ENCODE measurements at places on chromosomes 2 and 18.
A peak's percentile ranks its signal among the peaks of the same experiment; 100 is the strongest.

- no peaks in the 10 kb centered on the region for H3K27me3 ChIP-seq
- no peak for DNase-seq
- H3K27ac ChIP-seq: no peak overlapping the region
- H3K36me3 ChIP-seq: no peaks in the 10 kb centered on the region
These were observed 140.9 kb downstream of the CAPN13 start for GRCh38 chr2:30666266-30666874.

- no peak overlapping the region for H3K4me3 ChIP-seq
- H3K36me3 ChIP-seq: no peaks in the 10 kb centered on the region
- no peaks in the 10 kb centered on the region for H3K4me1 ChIP-seq
- no peak for DNase-seq
- no peaks in the 10 kb centered on the region for H3K27me3 ChIP-seq
These were observed 96.7 kb upstream of the COPS8 start for GRCh38 chr2:236988690-236989624.

GRCh38 chr2:95316466-95317122 is 19.4 kb downstream of the KCNIP3 start:
- no peaks in the 10 kb centered on the region for H3K4me1 ChIP-seq
- no peaks in the 10 kb centered on the region for H3K36me3 ChIP-seq
- H3K4me3 ChIP-seq: no peak overlapping the region
- H3K27me3 ChIP-seq: no peaks in the 10 kb centered on the region

DNA sequence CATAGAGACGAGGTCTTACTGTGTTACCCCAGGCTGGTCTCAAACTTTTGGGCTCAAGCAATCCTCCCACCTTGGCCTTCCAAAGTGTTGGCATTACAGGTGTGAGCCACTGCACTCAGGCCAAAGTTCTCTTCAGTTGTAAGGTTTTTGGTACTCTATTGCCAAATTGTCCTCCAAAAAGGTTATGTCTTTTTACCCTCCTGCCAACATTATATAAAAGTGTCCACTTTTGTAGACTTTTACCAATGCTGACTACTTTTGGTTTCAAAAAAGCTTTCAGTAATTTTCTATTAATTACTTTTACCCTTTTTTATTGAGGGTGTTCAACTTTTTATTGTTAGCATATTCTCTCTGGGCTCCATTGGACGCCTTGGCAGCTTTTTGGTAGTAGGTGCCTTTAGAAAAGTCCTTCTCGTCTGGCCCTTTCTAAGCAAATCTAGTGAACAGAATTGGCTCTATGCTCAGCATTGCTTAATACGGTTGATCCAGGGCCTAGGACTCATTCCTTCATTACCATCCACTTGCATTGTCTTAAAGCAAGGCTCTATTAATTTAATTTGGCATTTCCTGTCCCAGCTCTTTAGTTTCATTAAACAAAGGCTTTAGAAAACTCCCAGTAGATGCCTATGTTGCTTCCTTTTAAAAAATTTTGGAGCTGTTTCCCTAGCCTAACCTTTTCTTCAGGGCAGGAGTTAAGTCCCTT is 16.7 kb upstream of the IL1A start:
- H3K36me3 ChIP-seq: no peaks in the 10 kb centered on the region
- H3K27me3 ChIP-seq: no peaks in the 10 kb centered on the region
- H3K27ac ChIP-seq: no peak overlapping the region

DNA sequence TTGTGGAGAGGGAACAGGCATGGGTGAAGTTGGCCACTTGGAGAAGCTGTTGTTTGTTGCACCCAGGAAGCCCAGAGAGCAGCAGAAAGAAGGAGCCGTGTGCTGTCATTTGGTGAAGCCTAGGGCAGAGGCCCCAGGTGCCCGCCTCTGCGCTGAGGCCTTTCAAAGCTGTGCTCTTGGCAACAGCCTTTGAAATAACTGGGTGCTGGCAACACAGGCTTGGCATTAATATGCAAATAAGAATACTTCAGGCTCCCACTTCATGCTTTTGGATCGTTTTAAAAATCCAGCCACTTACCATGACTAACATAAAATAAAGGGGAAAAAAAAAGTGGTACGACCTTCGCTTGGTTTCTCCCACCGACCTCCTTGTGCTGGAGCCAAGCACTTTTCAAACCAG is 41.1 kb downstream of the DHRS9 start:
- H3K36me3 ChIP-seq: no peaks in the 10 kb centered on the region
- DNase-seq: no peak
- no peaks in the 10 kb centered on the region for H3K4me1 ChIP-seq
- H3K4me3 ChIP-seq: no peak overlapping the region

DNA sequence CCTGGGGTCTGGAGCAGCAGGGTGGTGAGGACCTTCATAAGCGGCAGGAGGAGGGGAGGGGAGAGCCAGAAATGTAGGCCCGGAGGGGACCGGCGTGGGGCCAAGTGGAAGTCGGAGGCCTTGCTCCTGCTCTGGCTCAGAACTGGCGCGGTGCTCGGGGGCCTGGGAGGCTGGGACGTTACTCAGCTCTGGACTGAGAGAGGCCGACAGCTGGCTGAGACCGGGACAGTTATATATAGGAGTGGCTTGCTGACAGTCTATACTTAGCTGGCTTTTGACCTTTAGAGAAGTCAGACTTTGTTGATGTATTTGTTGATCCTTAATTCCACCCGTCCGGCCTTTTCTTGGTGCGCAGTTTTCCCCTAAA is 15.7 kb downstream of the IGFBP5 start:
- no peak overlapping the region for H3K4me3 ChIP-seq
- H3K27ac ChIP-seq: no peak overlapping the region
- H3K4me1 ChIP-seq: peaks cover 8% of the 10 kb centered on the region
- H3K27me3 ChIP-seq: no peaks in the 10 kb centered on the region

DNA sequence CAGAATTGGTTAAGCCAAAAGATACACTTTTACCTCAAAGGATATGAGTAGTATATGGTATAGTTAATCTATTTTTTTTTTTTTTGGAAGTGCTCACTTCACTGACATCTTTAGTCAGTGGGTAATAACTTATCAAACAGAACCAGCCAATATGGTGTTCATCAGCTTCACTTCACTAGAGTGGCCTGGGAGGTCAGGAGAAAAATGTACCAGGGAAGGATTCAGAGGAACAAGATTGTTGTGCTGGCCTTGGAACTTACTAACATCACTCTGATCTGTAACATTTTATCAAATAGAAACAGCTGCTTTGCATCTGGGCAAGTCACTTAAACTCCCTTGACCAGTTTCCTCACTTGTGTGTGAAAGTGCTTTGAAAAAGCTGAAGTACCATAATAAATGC is 962.7 kb downstream of the BCL11A start:
- H3K36me3 ChIP-seq: no peaks in the 10 kb centered on the region
- H3K4me1 ChIP-seq: no peaks in the 10 kb centered on the region
- no peak overlapping the region for H3K4me3 ChIP-seq
- H3K27ac ChIP-seq: no peak overlapping the region

DNA sequence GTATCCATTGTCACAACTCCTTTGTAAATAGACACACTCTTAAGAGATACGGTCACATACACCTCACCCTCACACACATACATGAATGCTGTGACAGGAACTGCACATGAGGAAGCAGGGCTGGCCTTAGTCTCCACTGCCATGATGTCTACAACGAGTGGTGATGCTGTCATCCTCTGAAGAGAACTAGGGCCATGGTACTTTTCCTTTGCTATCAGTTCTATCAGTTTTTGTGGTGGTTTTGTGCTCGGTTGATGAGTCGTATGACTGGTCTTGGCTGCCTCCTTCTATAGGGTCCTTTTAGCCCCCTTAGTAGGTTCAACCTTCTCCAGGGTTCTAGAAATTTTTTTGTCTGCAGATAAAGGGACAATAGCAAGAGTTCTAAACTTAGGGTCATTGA is 66.0 kb downstream of the MYO3B start:
- DNase-seq: no peak
- no peaks in the 10 kb centered on the region for H3K36me3 ChIP-seq
- H3K27me3 ChIP-seq: no peaks in the 10 kb centered on the region
- no peaks in the 10 kb centered on the region for H3K4me1 ChIP-seq
- H3K4me3 ChIP-seq: no peak overlapping the region
- no peak overlapping the region for H3K27ac ChIP-seq

- no peak for DNase-seq
- no peaks in the 10 kb centered on the region for H3K4me1 ChIP-seq
- no peaks in the 10 kb centered on the region for H3K27me3 ChIP-seq
- peaks cover 82% of the 10 kb centered on the region for H3K36me3 ChIP-seq
- no peak overlapping the region for H3K27ac ChIP-seq
These were observed 41.9 kb downstream of the EVA1A start for GRCh38 chr2:75518638-75519465.

DNA sequence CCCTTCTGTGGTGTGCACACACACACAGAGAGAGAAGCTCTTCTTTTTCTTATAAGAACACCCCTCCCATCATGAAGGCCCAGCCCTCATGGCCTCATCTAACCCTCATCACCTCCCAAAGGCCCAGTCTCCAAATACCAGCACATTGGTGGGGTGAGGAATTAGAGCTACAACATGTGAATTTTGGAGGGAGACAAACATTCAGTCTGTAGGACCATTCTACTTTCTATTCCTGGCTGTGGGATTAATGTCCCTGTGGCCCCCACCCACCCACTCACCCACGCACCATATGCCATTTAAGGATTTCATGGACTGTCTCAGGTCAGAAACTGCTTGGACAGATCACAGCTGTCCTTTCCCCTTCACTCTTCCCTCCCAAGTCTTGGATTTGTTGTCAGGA is 190.2 kb downstream of the GBX2 start:
- no peaks in the 10 kb centered on the region for H3K4me1 ChIP-seq
- DNase-seq: no peak
- H3K27ac ChIP-seq: no peak overlapping the region
- no peaks in the 10 kb centered on the region for H3K36me3 ChIP-seq

DNA sequence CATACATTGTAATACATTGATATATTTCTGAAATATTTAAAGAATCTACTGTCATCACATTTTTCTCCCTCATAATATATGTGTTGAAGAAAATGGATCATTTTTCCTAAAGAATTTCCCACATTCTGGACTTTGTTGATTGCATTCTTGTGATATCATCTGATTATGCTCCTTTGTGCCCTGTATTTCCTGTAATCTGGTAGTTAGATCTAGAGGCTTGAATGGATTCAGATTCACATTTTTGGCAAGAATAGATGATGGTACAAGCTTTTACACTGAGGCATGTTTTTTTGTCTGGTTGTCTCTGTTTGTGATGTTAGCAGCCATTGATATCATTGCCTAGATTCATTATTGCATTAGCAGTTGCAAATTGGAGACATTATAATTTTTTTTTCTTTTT is 13.4 kb downstream of the UBXN2A start:
- no peak overlapping the region for H3K27ac ChIP-seq
- DNase-seq: no peak
- H3K36me3 ChIP-seq: peaks cover 15% of the 10 kb centered on the region
- H3K4me3 ChIP-seq: no peak overlapping the region
- H3K4me1 ChIP-seq: 0 out of 2 replicates have a peak, but pooled peaks cover 4% of the 10 kb centered on the region

DNA sequence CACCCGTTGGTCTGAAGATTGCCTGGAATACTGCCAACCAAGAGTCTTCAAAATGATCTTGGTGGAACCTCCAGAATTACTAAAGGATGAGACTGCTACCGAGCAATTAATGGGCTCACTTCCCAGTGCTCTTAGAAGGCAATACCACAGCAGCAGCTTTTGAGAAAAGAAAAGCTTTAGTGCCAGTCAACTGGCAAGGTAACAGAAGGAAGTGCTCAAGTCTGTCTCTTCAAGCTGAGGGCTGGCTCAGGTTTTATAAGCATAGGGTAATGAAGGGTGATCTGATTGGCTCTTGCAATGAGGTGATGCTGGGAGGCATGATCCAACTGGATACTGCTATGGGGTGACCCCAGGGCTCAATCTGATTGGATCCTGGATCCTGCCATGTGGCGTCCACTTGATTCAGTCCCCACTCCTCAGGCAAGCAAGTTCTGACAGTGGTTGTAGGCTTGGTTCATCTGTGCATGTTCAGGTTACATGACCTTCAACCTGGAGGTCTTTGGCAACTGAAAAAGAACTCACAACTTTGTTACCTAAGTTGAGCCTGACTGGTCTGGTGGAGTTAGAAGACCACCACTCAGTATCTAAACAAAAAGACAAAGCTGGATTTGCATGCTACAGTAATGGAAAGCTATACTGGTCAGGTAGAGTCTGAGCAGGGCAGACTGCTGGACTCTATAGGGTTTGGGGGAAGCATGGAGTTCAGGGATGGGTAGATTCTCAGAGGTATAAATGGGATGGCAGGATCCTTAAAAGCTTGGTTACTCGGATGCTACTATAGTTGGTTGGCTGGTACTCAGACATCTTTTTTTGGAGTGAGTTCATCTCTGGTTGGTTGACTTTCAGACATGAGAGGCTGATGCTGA is 14.0 kb upstream of the RIF1 start:
- H3K36me3 ChIP-seq: no peaks in the 10 kb centered on the region
- no peaks in the 10 kb centered on the region for H3K4me1 ChIP-seq
- no peaks in the 10 kb centered on the region for H3K27me3 ChIP-seq

DNA sequence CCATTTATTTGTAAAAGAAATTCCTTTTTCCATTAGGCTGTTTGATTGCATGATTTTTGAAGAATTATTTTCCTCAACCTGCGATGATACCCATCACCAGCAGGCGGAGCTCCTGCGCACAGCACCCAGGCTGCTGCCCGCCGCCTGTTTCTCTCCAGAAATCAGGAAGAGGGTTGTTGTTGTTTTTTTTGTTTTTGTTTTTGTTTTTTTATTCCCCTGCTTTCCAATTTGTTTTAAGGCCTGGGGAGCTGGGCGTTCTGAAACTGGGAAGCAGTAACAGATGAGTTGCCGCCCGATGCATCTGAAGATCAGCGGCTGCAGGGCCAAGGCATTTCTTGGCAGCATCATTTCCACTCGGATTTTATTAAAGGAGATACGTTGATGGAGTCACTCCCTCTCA is 132.1 kb downstream of the MBP start:
- peaks cover 4% of the 10 kb centered on the region for H3K27me3 ChIP-seq
- no peaks in the 10 kb centered on the region for H3K36me3 ChIP-seq
- H3K27ac ChIP-seq: no peak overlapping the region
- no peak overlapping the region for H3K4me3 ChIP-seq
- DNase-seq: peak; percentile 82
- no peaks in the 10 kb centered on the region for H3K4me1 ChIP-seq

- peaks cover 6% of the 10 kb centered on the region for H3K4me1 ChIP-seq
- no peak overlapping the region for H3K27ac ChIP-seq
- no peaks in the 10 kb centered on the region for H3K27me3 ChIP-seq
These were observed 28.2 kb downstream of the OSBPL1A start for GRCh38 chr18:24369426-24369825.

DNA sequence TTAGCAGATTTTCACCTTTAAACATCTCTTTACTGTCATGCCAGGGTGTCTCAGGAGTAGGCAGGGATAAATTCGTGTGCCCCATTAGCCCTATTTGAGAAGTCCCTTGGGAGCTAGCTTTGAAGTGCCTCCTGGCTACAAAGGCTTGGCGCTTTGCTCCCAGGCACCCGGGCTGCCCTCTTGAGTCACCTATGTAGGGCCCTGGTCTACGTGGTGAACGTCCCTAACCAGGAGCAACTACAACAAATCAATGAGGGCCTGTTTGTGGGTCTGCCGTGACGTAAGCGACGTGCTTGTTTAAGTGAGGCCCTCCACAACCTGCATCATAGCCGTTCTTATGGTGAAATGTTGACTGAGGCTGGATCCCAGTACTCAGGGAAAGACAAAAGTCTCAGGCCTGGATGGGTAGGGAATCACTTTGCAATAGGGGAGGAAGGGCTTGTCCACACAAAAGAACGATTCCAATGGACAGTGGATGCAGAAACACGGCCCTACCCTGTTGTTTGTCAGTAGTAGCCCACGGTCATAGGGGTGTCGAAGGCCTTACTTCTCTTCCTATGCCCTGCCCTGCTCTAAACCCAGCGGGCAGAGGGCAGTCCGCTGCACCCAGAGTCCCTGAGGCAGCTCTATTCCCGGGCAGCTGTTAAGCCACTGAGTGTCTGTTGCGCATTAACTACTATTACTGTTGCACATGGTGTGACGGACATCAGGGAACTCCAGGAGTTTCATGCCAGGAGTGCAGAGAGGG is 93.9 kb downstream of the INHBB start:
- H3K4me1 ChIP-seq: no peaks in the 10 kb centered on the region
- no peak for DNase-seq
- no peaks in the 10 kb centered on the region for H3K36me3 ChIP-seq
- H3K27me3 ChIP-seq: peaks cover 24% of the 10 kb centered on the region

Measured in SK-N-SH (cell line).